ENCODE measurements at places on chromosomes 12 and 14. TPM values are rescaled to one million over a fixed set of nuclear protein-coding genes. Genes with fewer than 3 reads are reported as not detected.

DNA sequence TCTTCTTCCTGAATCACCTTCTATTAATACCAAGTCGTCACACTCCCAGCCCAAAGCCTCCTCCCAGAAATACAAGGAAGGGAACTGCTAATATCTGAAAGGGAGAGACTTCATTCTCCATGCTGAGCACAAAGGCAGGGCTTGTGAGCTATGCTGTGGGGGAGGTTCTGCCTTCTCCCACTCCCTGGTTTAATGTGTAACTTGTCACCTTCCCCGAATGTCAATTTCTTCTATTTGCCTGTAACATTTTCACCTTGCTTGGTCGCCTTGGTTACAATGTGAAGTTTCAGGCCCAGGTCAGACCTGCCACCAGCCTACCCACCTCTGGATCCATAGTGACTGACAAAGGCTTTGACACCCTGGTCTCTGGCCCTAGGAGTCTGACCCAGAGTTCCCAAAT lies 82.0 kb upstream of the ESRRB start:
- DNase-seq: no peak

DNA sequence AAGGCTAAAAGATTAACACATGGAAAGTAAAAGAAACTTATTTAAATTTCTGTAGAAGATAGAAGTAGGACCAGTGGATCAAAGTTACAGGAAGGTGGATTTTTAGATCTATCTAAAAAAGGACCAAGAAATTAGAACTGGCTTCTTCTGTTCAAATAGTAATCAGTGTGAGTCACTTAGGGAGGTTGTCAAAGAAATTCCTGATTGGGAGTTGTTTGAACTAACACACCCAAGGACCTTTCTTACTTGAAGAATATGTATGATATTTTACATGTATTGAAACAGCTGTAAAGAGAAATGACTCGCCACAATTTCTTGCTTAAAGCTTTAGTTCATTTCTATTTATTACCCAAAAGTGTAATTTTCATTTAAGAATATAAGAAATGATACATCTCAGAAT lies 256.9 kb downstream of the RAD51B start:
- DNase-seq: no peak

- no peak for DNase-seq
These were observed 69.2 kb downstream of the SLC41A2 start for GRCh38 chr12:104888892-104889291.

Gene KRT7
- 147 TPM for total RNA-seq

DNA sequence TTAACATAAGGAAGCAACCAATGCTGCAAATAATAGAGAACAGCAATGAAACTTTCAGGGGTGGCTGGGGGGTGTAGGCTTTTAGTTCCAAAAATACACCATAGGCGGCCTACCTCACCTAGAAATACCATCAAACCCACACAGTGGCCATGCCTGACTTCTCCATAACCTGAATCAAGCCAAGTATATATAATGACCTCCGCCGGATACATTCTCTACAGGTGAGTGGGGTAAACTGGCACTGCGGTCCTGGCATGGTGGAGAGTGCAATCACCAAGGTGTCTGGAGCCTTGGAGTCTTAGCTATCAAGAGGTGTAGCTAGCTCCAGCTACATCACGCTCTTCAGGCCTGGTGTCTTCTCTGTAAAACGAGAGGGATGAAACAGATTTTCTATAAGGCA lies 1.2 kb downstream of the ZBTB25 start:
- DNase-seq: no peak

Gene RPGRIP1
- 0.48 TPM for total RNA-seq

- DNase-seq: no peak
These were observed 27.8 kb upstream of the GPR132 start for GRCh38 chr14:105093038-105093430.

DNA sequence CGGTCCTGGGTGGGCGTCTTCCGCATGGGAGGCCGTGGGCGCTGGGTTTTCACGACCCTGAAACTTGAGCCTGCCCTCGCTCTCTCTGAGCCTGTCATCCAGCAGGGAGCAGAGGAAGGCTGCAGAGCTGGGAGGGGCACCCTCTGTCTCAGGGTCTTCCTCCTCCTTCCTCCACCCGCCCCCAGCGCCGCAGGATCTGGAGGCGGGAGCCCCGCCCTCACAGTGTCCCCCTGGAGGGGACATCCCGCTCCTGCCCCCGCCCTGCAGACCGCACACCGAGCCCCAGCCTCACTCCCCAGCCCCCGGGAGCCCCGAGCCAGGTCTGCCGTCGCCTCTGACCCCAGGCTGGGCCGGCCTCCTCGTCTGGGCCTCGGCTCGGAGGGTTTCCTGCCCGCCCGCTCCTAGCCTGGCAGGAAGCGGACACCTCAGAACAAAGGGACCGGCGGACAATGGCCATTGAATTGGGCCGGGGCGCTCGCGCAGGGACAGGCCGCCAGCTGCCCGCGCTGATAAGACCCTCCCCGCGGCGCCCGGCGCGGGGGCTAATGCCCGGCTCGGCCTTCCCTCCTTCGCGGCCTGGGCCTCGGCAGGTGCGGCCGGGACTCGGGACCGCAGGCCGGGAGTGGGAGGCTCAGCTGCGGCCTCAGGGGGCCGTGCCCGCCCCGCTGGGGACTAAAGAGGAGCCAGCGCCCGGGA lies 15.3 kb upstream of the NUDT14 start:
- no peak for DNase-seq

DNA sequence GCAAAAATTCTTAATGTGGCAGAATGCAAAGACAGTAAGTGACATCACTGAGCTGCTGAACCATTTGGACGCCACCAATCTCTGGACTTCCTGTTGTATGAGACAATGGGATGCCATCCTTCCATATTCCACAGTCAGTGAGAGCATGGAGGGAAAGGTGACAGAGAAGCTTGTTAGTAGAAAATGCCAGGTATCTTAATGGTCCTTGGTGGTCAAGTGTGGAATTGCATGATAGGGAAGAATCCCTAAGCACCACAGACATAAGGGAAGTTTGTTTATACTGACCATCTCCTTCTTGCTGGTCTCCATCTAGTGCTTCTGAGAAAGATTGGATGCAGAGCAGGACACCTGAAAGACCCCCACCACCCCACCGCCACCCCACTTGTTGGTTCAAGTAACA lies 1410.0 kb upstream of the TMEM132C start:
- no peak for DNase-seq

GRCh38 chr14:63182968-63183367 lies 21.3 kb upstream of the RHOJ start:
- DNase-seq: no peak

GRCh38 chr14:96895658-96896271 lies 98.6 kb downstream of the VRK1 start:
- no peak for DNase-seq

GRCh38 chr12:27575762-27576118 lies 51.7 kb downstream of the PPFIBP1 start:
- no peak for DNase-seq

Gene SCN8A
- 2.6 TPM for total RNA-seq

DNA sequence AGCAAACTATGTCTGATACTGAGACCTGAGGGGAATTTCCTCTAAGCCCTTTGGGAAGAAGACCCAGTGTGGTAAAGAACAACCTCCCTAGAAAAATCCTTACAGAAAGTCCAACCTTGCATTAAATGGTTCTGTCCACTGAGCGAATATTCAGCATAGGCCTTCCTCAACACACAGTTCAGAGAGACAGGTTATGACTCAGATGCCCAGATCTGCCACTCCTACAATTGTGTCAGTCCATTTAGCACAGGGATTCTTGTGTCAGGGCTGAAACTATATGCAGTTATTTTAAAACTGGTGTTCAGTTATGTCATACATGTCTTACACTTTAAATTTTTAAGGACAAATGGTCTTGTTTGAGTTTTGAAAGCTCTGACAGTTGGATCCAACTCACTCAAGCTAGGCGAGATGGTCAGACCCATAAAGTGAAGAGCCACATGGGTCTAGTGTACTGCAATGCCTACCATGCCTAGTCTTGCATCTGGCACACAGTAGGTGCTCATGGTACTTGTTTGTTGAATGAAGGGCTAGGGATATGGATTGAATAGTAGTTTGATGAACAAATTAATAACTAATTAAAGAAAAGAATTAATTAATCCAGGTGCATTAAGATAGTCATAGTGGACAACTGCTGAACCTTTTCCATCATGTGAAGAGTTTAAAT lies 207.5 kb upstream of the PWP1 start:
- DNase-seq: no peak

Gene FBXO34
- total RNA-seq: 39.0 TPM

Gene P2RX2
- total RNA-seq: not detected

Gene TMEM52B
- 0.11 TPM for total RNA-seq

DNA sequence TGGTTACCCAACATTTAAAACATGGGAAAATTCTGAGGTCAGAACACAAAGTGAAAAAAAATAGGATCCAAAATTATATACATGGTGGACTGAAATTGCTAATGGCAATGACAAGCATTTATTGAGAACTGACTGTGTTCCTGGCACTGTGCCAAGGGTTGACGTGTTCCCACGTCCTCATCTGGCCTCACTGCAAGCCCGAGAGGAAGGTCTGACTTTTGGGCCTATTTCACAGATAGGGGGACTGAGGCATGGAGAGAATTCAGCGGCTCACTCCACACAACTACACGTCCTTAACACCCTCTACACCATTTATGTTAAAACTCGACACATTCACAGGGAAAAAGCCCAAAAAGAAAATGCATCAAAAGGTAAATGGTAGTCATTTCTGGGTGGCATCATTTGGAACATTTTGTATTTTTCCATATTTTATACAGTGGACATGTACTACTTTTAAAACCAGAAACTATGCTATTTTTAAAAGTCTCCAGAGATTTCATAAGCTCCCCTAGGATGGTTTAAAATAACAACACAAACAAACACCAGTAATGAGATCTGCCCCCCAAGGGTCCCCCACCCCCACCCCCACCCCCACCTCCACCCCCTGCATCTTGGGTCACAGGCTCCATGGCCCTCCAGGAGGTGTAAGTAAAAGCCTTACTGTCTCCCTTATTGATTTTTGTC lies 27.7 kb downstream of the CLMN start:
- no peak for DNase-seq

DNA sequence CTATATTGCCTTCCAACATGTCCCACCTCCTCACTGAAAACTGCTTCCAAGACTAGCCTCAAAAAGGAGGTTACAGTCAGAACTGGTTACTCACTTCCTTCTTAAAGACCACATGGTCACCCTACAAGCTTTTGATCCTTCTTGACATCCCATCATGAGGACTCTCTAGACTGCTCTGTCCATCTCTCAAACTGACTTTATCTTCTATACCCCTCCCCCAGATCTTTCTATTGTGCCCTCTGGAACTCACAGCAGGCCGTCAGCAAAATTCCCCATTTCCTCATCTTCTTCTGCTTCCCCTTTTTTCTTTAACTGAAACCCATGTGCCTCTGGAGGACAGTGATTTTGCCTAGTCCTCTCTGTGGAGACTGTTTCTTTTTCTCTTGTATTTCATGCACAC lies 18.1 kb upstream of the IGF1 start:
- no peak for DNase-seq

DNA sequence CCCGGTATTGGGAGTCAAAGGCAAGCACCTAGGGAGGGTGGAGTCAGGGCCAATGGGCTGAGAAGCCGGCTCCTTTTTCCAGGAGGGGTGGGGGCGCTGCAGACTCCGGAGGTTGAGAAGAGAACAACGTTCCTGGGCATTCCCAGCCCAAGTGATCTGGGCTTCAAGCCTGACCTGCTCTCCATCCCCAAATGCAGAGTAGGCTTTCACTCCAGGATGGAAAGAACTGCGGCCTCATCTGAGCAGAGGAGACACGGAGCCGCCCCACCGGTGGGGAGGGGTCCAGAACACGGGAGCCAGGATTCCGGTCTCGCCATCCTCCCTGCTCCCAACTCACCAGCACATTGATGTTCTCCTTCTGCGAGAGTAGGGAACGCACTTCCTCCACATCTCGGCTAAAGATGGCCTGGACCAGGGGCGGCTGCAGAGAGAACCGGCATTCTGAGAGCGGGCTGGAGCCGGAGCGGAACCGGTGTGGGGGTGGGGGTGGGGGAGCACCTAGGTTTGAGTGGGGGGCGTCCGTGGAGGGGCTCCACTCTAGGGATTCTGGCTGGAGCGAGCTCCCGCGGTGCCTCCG lies 605 bp downstream of the ANKRD52 start:
- no peak for DNase-seq

- no peak for DNase-seq
These were observed 107.0 kb downstream of the HELB start for GRCh38 chr12:66409195-66409871.

Gene FSCB
- 0.90 TPM for total RNA-seq

Gene SERPINA12
- total RNA-seq: not detected

DNA sequence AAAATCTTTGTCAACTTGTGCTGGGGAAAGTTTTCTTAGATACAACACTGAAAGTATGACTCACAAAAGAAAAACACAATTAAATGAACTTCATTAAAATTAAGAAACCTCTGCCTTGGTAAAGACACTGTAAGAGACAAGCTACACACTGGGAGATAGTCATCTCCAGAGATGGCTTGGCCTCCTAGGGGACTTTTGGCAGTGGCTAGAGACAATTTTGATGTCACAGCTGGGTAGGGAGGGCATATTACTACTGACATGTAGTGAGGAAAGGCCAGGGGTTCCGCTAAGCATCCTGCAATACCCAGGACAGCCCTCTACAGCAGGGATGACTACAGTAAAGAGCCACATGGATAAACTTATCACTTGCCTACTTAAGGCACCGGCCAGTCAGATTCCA lies 8.7 kb upstream of the RNASE4 start:
- no peak for DNase-seq

DNA sequence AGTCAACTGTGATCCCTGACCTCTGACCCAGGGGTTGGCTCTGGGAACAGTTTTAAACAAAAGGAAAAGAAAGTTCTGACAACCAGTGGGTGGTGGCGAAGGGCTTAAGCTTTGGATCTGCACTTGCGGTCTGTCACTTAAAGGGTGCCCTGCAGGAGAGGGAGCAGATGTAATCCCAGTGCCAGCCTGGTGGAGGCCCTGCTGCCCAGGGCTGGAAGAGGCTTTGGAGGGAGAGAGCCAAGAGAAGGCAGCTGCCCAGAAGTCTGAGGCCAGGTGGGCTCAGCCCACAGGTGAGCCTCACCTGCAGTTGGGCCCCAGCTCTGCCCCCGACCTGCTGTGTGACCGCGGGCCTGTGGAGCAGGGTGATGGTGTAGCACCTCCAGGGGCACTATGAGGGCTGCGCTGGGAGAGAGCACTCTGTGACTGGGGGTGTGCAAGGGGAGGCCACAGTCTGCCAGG lies 19.1 kb downstream of the SH2B3 start:
- no peak for DNase-seq

DNA sequence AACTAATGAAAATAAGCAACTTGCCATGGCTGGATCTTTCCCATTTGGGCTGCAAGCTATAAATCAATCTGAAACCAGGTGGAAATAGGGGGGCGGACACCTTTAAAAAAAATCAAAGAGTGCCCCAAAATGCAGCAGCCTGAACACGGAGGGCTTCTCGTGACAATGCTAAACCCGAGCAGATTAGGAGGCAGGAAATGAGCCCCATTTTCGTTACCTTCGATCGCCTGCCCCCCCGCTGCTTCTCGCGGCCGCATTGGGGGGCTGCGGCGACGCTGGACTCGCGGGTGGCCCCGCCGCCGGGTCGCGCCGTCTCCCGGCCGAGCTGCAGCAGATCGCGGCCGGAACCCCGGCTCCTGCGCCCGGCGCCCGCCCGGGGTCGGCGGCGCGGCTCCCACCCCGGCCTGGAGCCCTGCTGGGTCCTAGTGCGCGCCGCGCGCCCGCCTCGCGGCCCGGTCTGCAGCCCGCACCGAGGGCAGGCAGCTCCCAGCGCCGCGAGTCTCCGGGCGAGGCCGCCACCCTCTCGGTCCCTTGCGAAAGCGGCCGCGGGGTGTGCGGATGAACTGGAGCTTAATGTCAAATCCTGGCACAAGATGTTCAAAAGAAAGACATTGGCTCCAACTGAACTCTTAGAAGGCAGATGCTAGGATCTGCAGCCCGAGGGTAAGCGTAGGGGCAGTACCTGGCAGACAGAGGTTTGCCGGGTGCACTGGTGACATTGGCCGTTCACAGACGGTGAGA lies 201.9 kb upstream of the FOXN3 start:
- no peak for DNase-seq

- DNase-seq: no peak
These were observed 19.4 kb downstream of the AEBP2 start for GRCh38 chr12:19458733-19459132.
